ENCODE measurements at places on chromosomes 11 and 22.

DNA sequence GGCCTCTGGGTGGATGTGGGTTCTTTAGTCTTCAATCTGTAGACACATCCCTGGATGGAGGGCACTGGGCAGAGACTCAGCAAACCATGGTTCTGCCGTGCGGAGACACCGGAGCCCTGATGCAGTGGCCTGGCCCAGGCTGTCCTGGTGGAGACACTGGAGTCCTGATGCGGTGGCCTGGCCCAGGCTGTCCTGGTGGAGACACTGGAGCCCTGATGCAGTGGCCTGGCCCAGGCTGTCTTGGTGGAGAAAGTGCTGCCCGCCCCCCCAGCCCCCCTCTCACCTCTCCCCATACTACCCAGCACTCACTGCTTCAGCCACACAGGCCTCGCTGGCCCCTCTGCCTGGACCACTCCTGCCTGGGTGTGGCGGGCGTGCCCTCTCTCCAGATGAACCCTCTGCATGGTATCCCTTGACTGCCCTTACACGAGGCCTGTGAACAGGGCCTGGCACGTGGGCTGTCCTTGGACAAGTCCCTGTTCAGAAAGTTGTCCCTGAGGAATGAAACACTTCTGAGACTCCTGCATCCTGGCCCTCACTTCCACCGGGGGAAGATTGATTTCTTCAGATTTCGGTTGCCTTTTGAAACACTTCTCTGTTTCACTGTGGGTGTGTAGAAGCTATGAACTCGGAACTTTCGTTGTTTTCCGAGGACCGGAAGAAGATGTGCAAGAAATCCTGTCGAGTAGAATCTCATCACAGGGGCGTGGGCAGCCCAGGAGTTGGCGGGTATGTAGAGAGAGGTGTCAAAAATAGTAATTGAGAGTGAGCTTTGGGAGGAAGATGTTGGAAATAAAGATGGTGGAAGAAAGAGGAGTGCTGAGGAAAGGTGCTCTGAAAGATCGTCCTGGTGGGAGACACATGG is 26.2 kb downstream of the IGHMBP2 start:
- no peak for DNase-seq

DNA sequence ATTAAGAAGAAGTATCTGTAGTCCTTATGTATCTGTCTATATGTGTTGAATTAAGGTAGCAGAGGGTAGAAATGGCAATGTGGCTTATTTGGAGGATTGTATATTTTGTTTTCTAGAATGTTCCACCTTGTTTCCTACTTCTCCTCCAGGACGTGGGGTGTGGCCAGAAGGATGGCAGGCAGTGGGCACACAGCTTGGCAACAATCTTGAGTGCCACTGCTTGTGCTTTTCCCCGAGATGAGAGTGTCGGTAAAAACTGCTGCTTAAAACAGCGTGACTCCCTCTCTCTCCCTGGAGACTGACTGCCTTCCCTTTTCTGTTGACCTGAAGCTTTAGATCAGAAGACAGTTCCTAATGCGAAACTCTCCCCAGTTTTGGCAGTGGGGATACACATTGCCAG is 61.2 kb downstream of the FAT3 start:
- no peak for DNase-seq

DNA sequence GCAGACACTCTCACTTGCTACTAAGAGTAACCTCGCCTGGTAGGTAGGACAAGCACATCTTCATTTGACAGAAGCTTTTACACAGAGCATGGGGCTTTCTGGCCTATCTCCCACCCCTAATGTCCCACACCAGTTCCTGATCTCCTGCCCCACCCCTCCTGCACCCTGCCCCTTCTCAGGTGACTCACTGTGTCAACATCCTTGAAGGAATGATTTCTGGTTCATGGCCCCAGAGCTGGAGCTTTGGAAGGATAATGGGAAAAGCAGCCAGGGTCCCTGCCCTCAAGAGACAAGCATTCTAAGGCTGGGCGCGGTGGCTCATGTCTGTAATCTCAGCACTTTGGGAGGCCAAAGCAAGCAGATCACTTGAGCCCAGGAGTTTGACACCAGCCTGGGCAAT is 47.2 kb downstream of the LRFN4 start:
- no peak for DNase-seq

GRCh38 chr22:46580940-46581537 is 39.1 kb upstream of the GRAMD4 start:
- DNase-seq, result no peak

DNA sequence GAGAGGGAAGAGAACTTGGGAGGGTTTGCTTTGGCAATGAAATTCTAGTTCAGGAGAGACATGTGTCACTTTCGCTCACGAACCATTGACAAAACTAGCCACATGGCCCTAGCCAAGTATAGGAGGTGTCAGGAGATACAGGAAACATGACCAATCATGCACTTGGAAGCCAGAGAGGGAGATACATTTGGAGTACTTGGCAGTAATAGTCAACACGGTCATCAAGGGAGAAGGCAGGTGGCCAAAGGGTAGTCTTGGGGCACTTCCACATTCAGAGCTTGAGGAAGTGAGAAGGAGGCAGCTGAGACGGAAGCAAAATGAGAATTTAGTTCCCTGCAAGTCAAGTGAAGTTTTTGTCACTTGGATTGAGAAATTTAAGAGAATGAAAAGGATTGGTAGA is 26.4 kb upstream of the KIRREL3 start:
- no peak for DNase-seq

- peak; percentile 53 for DNase-seq
These were observed 17.2 kb upstream of the C1QTNF4 start for GRCh38 chr11:47611348-47611794.

DNA sequence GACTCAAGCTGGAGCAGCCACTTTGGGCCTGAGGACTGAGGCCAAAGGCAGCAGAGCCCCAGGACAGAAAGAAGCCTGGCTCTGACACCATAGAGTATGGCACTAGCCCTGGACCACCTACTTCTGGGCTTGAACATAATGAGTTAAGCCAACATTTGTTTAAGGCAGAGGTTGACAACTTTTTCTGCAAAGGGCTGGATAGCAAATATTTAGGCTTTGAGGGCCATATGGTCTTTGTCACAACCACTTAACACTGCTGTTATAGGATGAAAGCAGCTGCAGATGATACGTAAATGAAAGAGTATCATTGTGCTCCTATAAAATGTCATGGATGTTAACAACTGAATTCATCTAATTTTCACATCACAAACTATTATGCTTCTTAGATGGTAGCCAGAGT is 16.6 kb downstream of the OSBP start:
- no peak for DNase-seq

DNA sequence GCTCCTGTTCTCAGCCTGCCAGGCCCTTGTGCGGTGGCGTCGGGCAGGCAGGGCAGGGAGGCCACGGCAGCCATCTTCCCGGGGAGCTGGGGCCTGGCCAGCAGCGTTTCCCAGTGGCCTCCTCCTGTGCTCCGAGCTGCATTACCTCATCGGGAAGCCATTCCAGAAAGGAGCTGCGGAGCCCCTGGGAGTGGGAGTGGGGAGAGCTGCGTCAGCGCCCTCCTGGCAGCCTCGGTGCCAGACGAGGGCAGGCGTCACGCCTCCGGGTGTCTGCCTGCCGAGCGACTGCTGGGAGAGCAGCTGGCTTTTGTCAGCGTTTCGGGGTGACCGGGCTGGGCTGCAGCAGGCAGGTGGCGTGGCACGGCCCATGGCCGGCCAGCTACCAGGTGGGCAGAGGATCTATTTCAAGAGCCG is 30.9 kb upstream of the WNT7B start:
- DNase-seq, result peak; percentile 96

- no peak for DNase-seq
These were observed 2.6 kb downstream of the C11orf21 start for GRCh38 chr11:2298795-2299761.

GRCh38 chr11:109658190-109658589 is 236.2 kb downstream of the C11orf87 start:
- DNase-seq, result no peak

- DNase-seq, result no peak
These were observed 674.7 kb downstream of the NTM start for GRCh38 chr11:132045107-132045506.

DNA sequence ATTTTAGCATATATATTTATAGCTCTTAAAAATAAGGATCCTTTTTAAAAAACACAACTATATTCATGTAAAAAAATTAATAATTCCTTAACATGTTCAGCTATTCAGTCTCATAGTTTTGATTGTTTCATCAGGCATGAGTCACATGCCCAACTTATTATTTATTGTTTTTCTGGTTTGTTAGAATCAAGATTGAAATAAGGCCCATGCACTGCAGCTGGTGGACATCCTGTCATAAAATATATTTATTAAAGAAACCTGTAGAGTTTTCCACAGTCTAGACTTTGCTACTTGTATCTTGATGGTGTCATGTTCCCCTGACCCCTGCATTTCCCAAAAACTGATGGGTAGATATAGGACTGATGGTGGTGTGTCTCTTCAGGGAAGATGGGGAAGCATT is 77.4 kb downstream of the PARVA start:
- peak; percentile 38 for DNase-seq

DNA sequence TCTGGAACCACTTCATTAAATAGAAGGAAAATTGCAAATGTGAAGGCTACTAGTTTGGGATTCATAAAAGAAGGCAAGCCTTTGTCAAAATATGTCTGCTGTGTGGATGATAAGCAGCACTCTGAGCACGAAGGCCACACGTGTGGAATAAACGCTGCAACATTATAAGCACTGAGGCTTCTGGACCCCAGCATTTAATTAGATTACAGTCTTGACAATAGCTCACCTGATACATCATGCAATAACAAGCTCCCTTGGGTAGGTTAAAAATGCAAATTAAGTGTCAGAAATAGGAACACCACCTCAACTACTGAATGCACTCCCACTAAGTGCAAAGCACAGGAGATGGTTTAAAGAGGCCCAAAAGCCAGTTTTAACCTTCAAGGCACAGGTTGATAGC is 179.3 kb downstream of the LARGE1 start:
- no peak for DNase-seq

DNA sequence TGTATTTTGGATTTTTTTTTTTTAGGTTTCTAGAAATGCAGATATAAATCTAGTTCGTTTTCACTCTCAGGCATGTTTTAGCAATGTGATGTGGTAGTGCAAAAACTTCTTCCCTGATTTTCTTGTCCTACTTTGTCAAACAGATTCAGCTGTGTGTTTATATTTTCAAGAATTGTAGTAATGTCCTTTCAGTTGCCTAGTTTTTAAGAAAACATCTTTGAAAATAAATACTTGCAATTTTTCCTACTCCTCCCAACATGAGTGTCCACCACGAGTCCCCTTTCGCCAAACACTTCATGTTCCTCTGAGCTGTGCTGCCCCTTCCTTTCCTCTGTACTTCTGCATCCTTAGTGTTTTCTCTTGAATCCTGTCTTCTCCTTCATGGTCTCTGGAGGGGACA is 686.9 kb downstream of the NTM start:
- peak; percentile 34 for DNase-seq

- peak; percentile 63 for DNase-seq
These were observed 16.8 kb downstream of the IGF2 start for GRCh38 chr11:2122222-2122906.

GRCh38 chr11:35232891-35233330 is 93.9 kb downstream of the CD44 start:
- no peak for DNase-seq

GRCh38 chr11:77873345-77873744 is 52.4 kb downstream of the AAMDC start:
- DNase-seq, result no peak

GRCh38 chr11:115698243-115698642 is 194.0 kb upstream of the CADM1 start:
- DNase-seq, result no peak

All from AG10803 (cell line).